ENCODE measurements at places on chromosomes 2 and 18.

GRCh38 chr2:14743861-14744260, 111.3 kb downstream of the LRATD1 start:
- DNase-seq: no peak

DNA sequence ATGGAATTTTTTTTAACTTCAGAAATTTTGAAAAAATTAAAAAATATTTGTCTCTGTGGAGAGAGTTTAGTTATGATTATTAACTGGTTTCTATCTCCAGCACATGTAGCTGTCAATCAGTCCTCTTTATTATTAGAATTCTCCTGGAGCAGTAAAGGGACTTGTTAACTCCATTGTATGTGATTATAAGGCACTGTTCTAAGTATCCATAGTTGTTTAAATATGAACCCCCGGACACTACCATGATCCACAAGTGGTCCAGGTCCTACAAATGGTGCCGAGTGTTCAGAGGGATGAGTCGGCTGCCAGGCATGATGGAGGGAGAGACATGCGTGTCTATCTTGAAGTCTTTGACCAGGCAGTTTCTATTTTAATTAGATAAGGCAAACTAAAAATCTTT, 492 bp downstream of the CHRNA1 start:
- no peak for DNase-seq

- DNase-seq: no peak
Observed at GRCh38 chr2:218585541-218585940, 16.9 kb downstream of the CNOT9 start.

DNA sequence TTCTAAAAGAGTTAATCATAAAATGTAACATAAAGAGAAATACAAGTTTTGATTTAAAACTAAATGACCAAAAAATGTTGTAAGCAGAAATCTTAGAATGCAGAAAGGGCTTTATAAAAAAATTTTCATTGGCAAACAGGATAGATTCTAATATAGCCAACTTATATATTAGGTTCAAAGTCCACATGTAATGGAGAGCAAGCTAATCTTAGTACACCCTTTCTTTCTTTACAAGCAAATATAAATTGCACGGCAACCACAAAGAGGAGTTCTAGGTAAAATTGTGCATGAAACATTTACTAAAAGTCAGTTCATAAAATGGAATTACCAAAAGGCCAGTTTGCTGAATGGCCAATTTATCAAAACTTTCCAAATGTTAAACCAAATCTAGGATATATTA, 130.6 kb downstream of the NOL4 start:
- no peak for DNase-seq

- DNase-seq: no peak
Observed at GRCh38 chr2:61878761-61879160, 9.7 kb downstream of the CCT4 start.

DNA sequence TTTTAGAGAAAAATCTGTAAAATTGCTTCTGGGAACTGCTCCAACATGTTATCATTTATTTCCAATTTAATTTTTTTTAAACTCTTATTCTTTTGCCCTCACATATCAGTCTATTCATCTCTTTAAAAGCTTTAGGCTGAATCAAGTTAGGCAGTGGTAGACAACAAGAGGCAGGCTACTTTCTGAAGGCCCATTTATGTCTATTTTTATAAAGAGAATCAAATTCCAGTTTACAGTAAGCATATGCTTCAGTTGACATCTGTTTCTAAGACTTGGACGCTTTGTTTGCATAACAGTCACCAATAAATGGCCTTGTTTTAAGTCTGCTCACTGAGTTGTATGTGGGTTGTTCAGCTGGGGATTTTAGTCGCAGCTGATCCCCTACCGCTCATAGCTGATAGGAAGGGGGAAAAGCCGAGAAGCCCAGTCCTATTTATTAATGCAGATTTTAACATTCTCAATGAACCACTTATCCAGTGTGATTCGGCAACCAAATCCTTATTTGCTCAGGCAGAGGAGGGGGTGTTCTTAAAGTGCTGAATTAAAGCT, 260.4 kb upstream of the SIX3 start:
- no peak for DNase-seq

DNA sequence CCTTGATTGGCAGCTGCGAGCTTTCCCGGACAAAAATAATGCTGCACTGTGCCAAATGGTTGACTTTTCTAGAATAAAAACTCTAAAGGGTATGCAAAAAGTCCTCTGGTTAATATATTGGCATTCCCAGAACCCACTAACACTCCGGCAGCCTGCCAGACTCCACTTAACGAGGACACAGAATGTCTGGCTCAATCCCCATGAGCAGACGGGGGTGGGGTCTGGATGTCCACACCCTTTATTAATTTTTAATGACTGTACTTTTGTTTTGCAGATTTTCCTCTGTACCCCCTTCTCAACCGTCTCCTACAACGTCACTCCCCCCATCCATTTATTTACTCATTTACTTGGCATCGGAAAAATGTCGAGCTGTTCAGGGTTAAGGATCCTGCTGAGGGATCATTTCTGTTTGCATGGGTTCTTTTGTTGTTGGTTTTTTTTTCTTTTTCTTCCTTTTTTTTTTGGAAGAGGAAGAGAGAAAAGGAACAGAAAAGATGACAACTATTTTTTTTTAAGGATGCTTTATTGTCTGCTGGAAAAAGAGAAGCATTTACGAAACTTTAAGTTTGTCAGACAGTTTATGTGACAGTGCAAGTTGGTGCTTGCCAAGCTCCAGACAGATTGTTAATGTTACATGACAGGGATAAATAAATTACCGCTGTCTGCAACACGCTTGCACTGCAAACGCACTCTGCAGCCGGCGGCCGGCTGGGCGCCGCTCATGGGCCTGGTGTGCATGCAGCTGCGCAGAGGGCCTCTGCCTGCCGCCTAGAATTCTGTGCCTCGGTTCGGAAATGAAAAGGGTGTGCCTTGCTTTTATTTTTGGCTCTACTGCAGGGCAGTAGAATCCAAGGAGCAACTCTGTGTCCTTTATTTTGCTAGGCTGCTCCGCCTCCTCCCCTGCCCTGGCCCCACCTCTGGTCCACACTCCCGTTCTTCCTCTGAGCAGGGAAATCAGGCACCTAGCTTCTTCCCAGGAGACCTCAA, 3.6 kb downstream of the LDLRAD4 start:
- no peak for DNase-seq

- DNase-seq: no peak
Observed at GRCh38 chr2:28347596-28347995, 45.1 kb upstream of the FOSL2 start.

- DNase-seq: no peak
Observed at GRCh38 chr18:49794743-49795142, 18.6 kb downstream of the ACAA2 start.

- DNase-seq: no peak
Observed at GRCh38 chr2:143466391-143466790, 337.2 kb downstream of the ARHGAP15 start.

GRCh38 chr2:8893978-8894820, 56.8 kb upstream of the KIDINS220 start:
- no peak for DNase-seq

GRCh38 chr2:228624733-228625132, 443.2 kb upstream of the SPHKAP start:
- no peak for DNase-seq

DNA sequence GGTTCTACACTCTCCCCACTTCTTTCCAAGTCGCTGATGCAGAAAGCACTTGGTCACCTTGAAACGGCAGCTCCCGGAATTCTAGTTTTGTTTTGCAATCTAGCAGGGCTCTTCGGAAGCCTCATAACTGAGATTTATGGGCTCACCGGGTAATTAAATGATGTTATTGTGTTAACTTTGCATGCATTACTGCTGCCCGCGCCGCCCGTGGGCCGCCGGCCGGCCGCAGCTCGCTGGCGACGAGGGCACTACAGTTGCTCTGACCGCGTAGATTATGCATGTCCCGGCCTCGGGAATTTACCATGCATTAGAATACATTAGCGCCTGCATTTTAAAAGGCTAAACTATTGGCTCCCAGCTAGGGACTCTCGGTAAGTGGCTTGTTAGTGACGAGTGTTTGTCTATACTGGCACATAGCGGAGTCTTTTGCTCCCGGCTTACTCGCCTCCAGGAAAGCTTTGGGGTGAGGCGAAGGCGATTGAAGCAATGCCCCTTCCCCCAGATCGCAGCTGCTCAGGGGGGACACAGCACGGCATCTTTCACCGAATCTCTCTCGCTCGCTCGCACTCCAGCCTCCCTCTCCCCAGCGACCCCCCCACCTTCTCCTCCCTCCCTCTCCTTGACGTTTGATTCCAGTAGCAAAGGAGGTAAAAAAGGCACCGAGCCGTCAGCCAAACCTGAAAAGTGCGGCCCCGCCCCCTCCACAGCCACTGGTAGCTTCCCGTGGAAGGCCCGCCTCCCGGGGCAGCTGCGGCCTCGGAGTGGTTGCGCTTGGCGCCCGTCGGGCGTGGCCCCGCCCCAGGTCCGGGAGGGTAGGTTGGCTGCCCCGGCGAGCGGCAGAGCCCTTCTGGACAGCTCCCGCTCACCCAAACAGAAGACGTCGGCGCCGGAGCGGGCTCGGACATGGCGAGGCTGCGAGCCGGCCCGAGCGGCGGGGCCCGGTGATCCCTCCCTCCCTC, at the start of gene ONECUT2:
Gene ONECUT2, plus strand, starts transcription at position 839 of the 959 bp plus-strand sequence. CDS start 343 bp downstream, outside the sequence.
- peak; percentile 36 for DNase-seq

DNA sequence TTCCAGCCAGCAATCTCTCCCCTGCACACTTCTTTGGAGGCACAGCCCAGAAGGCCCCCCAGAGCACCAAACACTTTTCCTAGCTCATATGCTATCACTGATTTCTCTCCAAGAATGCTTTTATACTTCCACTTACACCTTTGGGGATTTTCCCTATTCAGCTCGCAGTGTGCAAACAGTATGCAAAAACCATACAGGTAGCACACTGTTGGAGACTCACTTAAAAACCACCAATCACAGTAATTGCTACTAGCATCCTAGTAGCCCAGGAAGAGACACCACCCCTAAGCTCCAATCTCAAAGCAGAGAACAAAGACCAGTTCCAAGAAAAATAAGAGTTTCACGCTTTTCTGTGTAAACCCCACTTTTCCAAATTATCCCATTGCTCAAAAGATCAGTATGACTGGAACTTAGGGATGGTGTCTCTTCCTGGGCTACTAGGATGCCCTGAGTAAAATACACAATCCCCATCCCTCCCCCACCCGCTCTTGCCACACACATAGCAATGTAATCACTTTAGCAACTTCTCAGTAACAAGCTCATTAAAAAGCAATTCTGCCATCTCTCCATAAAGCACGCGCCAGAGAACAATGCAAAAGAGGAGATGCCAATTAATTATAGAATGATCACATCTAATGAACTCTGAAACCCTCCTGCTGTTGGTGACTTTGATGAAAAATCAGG, 43.0 kb downstream of the KLF7 start:
- no peak for DNase-seq

DNA sequence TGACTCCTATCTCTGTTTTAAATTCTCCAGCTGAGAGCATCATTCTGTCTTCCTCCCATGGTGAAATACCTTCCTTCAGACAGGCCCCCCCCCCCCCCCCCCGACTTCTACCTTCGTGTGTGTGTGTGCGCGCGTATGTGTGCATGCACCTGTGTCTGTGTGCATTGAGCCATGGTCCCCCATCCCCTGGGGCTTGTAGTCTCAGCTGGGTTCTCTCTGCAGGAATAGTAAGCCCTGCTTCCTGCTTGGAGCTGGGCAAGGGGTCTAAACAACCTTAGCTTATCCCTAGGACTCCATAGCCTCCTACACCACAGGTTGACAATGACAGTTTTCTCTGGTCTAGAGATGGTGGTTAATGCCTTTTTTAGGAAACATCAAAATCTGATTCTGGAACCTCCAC, 427.5 kb upstream of the KLHL29 start:
- no peak for DNase-seq
